ENCODE measurements at places on chromosomes 11 and 22. TPM values are rescaled to one million over a fixed set of nuclear protein-coding genes. Genes with fewer than 3 reads are reported as not detected.

Gene GRM5
- 1.2 TPM for total RNA-seq

Gene GTSE1
- 8.6 TPM for total RNA-seq

Gene GLB1L3
- 0.35 TPM for total RNA-seq

Gene MIOX
- 5.4 TPM for total RNA-seq

Gene PRR5
- 36.2 TPM for total RNA-seq

Gene CACNA1I
- total RNA-seq: 0.18 TPM

Gene C11orf86
- total RNA-seq: not detected

Gene PLA2G3
- total RNA-seq: not detected

Gene THOC5
- total RNA-seq: 30.5 TPM

Gene CEND1
- total RNA-seq: 0.12 TPM

Gene P2RX6
- 2.3 TPM for total RNA-seq

Gene PDGFB
- total RNA-seq: 15.8 TPM

Gene CRYBB2
- not detected for total RNA-seq

Gene MS4A15
- not detected for total RNA-seq

Gene CHRM1
- total RNA-seq: not detected

Gene OR5D13
- not detected for total RNA-seq

Gene NXPE1
- not detected for total RNA-seq

Gene LMF2
- total RNA-seq: 48.6 TPM

Gene E2F8
- total RNA-seq: 6.4 TPM

Gene SLC17A6
- total RNA-seq: not detected

Gene APOBEC3A
- total RNA-seq: 2.5 TPM

Gene ASRGL1
- total RNA-seq: 37.1 TPM

Gene OVCH2
- 5.3 TPM for total RNA-seq

Gene LINC01488
- not detected for total RNA-seq

Gene VSIG10L2
- total RNA-seq: 0.23 TPM

Gene BLID
- total RNA-seq: 2.0 TPM

Measured in metanephros (tissue), 2 donors.